ENCODE measurements at places on chromosomes 2 and 18. TPM values are rescaled to one million over a fixed set of nuclear protein-coding genes. Genes with fewer than 3 reads are reported as not detected.

GRCh38 chr2:220575963-220576362, 948.5 kb downstream of the SLC4A3 start:
- DNase-seq: no peak

DNA sequence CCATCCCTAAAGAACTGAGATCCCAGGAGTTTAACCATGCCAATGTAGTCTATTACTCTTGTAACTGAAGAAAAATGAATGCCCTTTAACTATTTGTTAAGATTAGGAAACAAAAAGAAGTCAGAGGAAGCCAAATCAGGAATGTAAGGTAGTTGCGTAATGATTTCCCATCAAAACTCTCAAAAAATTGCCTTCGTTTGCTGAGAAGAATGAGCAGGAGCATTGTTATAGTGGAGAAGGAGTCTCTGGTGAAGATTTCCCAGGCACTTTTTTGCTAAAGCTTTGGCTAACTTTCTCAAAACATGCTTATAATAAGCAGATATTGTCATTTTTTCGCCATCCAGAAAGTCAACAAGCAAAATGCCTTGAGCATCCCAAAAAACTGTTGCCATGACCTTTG, 224.0 kb upstream of the SIX2 start:
- no peak for DNase-seq

DNA sequence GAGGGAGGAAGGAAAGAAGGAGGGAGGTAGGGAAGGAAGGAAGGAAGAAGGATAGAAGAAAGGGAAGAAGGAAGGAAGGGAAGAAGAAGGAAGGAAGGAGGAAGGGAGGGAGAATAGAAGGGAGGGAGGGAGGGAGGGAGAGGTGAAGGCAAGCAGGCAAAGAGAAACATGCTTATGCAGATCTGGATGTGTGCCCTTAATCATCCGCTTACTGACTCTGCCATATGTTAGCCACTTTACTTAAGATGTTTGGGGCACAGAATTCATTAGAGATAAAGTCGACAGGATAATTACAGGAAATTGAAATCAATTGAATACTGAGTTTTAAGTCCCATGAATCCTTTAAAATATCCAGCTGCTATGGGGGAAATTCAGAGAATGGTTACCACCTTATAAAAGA, 334.2 kb downstream of the GRB14 start:
- DNase-seq: no peak

GRCh38 chr2:127464470-127465257, 46.4 kb downstream of the PROC start:
- DNase-seq: no peak

The CELF4 gene
- 1.2 TPM for total RNA-seq

GRCh38 chr2:44668336-44668735, 273.2 kb upstream of the SIX3 start:
- no peak for DNase-seq

- peak; percentile 86 for DNase-seq
These were observed 38.4 kb downstream of the PAX8 start for GRCh38 chr2:113240150-113240914.

DNA sequence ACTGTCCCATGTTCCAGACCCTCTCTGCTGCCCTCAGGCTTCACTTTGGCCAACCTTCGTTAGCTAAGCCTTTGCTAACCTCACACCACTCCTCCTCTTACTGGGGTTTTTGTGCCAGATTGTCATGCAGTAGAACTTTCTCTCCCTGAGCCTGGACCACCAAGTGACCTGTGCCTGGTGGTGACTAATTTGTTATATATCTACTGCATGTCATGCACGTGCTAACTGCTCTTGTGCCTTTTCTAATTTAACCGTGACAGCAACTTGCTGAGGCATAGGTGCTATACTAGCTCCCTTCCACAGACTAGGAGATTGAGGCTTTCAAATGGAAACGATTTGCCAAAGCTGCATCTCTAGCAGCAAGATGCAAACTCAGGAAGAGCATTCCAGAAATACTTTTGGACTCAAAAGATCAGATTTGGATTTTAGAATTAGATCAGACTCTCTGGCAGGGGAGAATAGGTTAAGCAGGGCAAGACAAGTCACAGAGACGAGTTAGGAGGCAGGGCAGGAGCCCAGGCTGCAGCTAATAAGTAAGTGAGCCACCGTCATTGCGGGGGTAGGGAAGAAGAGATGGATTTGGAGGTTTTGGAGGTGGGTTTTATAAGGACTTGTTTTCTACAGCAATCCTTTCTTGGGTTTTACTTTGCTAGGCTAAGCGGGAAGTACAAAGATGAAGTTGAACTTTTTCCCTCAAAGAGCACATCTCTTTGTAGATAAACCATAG, 1.8 kb downstream of the PPP1R7 start:
- no peak for DNase-seq

The CNGA3 gene
- 0.17 TPM for total RNA-seq

The ZNF892 gene
- total RNA-seq: 3.8 TPM

DNA sequence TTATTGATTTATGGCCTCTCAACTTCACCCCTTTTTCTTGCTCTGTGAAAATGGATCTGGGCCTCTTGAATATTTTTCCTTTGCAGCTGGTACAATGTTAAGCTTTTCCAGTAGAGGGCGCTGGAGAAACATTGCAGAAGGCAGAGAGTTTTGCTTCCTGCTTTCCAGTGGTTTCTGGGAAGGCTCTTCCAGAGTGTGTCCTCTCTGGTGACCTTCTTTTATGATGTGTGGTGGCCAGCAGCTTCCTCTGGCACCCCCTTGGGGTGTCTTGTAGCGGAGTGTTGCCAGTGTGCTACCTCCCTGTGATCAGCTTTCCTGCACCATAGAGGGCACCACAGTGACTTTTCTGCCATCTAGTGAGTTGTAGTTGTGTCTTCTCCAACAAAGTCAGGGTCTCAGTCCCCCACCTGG, 25.4 kb upstream of the MGAT5 start:
- DNase-seq: no peak

- DNase-seq: no peak
These were observed 29.9 kb downstream of the ABCB11 start for GRCh38 chr2:169001116-169001815.

The SEMA4C gene
- 37.7 TPM for total RNA-seq

DNA sequence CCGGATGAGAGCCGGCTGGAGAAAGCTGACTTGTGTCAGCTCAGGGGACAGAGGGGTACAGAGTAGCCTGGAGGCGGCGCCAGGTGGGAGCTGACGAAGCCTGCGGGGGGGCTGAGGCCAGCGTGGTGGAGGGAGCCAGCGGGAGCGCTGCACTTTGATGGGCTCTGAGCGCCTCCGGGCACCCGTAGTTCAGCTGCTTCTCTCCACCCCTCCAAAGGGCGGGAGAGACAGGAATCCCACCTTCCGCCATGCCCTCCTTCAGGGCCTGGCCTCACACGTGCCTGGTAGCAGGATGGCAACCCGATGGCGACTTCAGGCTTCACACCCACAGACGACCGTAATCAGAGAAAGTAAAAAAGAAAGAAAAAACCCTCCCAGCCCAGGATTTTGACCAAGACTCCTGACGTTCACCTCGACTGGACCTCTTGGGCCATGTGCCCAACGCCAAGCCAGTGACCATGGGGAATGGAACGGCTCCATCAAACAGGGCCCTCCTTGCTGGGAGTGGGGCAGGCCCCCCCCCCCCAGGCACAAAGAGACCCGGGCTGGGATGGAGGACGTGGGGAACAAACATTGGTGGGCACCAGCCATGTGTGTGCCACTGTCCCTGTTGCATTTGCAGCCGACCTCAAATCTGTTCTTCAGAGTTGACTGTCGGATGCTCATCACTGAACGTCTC, 60.7 kb upstream of the ASAP2 start:
- no peak for DNase-seq

DNA sequence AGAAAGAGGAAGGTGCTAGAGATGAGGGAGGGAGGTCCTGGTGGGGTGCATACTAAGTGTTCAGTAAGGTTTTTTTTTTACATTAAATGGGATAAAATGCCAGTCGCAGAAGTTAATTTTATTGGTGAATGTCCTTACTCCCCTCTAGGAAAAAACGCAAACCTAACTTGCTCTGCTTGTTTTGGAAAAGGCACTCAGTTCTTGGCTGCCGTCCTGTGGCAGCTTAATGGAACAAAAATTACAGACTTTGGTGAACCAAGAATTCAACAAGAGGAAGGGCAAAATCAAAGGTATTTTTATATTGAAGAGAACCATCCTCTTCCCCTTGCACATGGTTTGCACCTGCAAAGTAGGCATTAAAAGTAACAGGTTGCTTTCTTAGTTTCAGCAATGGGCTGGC, 12.7 kb upstream of the IL18R1 start:
- no peak for DNase-seq

- no peak for DNase-seq
These were observed 854.6 kb downstream of the CNTNAP5 start for GRCh38 chr2:124879640-124880039.

DNA sequence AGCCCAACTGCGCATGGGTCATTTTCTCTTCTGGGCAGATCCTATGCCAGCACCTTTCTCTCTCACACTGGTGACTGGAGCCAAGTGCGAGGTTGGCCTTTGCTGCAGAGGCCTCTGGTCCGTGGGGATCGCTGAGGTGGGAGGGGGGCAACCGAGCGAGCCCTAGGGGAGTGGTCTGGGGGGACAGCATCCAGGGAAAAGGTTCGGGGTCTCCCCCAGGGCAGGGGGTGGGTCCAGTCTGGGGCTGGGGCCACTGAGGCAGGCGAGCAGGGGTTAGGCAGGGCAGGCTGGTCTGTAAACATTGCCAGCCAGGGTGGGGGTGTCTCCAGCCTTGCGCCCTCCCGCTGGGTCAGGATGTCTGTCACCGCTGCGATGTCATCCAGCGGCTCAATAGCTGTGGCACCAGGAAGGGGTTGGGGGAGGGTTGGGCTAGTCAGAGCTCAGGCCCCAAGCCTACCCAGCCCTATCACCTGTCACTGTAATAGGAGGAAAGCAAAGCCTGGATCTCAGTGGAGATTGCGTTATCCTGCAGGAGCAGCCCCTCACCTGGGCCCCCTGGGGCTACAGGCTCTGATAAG, 4.7 kb downstream of the WDR54 start:
- peak; percentile 39 for DNase-seq

GRCh38 chr2:17574406-17575073, 34.0 kb downstream of the VSNL1 start:
- no peak for DNase-seq

GRCh38 chr18:6056171-6056910, 161.0 kb upstream of the TMEM200C start:
- no peak for DNase-seq

DNA sequence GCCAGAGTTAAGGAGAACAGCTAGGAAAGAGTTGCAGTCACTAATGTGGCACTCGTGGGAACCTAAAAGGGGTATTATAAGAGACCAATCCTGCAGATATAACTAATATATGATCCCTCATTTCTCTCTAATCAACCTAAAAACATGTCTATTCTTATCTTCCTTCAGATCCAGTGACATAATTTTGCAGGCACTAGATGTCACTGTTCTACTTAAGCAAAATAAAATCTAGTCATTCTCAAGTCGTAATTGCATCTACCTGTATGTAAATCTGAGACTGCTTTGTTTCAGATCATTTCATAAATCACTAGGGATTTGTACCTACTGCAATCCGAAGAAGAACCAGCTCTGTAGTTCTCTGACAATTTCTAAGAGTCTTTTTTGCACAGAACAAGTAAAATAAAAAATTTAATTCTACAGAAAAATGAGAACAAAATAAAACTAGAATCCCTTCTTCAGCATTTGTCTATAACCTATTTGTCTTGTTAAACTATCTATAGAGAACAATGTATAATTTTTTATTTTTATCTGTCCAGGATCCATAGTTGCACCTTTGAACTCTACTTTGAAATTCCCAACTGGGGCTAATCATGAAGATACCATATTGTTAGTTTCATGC, 56.5 kb upstream of the ERBB4 start:
- no peak for DNase-seq

DNA sequence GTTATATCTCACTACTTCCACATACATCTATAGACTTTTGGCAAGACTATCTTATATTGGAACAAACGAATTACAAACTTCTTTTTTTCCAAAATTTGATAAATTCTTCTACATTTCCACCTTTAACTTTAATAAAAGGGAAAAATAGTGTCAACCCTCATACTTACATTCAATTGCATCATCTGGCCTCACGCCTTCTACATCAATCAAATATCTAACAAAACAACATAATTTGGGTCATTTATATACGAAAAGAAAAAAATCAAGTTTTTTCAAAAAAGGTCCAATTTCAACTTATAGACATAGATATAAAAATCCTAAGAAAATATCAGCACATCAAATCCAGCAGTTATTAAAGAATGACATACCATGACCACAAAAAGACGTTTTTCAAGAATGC, 12.9 kb downstream of the DUSP11 start:
- DNase-seq: no peak

The CENPA gene
- 0.78 TPM for total RNA-seq

- no peak for DNase-seq
These were observed 86.9 kb downstream of the RDH14 start for GRCh38 chr2:18473241-18474181.

The MTX2 gene
- 17.6 TPM for total RNA-seq

GRCh38 chr18:75247611-75248421, 37.2 kb downstream of the TSHZ1 start:
- DNase-seq: no peak

DNA sequence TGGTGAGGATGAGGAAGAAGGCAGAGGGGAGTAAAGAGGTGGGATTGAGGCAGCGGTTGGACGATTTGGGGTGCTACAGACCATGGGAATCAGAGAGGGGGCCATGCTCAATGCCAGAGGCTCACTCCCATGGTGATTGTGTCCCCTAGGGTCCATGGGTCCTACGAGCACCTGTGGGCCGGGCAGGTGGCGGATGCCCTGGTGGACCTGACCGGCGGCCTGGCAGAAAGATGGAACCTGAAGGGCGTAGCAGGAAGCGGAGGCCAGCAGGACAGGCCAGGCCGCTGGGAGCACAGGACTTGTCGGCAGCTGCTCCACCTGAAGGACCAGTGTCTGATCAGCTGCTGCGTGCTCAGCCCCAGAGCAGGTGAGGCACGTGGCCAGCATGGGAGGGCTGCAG, 5.2 kb downstream of the CAPN10 start:
- DNase-seq: peak; percentile 51

The SKOR2 gene
- not detected for total RNA-seq

The PSMA8 gene
- total RNA-seq: not detected

GRCh38 chr2:71261534-71261933, 34.6 kb upstream of the PAIP2B start:
- no peak for DNase-seq

DNA sequence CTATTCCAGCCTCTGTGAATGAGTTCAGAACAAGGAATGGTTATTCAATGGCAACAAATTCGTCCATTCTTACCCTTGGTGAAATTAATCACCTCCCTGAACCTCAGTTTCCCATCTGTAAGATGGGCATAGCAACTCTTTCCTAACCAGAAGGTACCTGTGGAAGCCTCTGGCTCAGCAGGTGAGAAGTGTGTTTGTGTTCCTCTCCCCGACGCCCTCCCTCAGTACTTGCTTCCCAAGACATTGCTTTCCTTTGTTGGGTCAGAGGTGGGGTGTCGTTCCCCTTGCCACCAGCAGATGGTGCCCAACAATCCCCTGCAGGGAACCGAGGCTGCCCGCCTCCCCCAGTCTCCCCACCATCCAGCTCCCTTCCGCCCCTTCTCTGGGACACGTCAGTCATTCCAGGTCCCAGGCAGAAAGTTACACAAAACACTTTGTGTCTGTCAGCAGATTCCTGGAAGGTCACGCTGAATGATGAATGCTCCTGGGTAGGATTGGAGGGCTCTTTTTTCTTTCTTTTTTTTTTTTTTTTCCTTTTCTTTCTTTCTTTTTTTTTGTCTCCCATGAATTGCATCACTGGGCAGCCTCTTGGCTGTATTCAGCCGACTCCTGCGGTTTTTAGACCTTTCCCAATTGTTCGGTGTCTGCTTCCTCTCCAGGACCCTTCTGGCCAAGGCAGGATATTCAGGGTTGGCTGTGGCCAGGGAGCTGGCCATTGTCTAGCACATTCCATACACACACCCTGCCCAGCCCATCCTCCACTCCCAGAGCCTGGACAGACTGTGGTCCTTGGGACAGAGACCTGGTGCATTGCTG, 117.3 kb downstream of the LPIN1 start:
- DNase-seq: peak; percentile 88

GRCh38 chr2:109052922-109053321, 63.9 kb upstream of the EDAR start:
- DNase-seq: no peak
